Neural crest cell (in vitro differentiated cells): ENCODE measurements at places on chromosomes 16 and 17.

GRCh38 chr17:3697103-3697476, 1.1 kb upstream of the P2RX5 start:
- DNase-seq, result no peak

DNA sequence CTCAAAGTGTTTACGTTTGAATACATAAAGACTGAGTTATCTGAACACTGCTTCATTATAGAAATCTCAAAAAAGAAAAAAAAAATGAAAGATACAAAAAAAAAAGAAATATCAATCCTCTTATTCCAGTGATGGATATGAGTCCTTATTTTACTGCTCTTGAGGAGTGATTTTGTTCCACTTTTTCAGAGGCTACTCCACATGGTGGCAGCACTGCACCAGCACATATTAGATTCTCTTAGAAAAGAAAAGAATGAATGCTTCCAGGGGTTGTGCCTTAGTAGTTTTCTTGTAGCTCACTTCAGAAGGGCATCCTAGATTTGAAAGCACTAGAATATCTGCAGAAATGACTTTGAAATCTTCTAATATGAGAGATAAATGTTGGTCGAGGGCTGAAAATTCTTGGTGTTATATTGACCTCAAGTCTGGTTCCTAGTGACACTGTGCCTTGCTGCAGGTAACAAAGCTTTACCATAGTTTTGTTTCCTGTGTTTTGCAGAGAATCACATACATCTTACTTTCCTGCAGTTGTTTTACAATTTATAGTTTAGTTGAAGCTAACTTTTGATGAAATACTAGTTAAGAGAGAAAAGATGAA, 25.9 kb downstream of the AP2B1 start:
- DNase-seq, result peak; percentile 48

DNA sequence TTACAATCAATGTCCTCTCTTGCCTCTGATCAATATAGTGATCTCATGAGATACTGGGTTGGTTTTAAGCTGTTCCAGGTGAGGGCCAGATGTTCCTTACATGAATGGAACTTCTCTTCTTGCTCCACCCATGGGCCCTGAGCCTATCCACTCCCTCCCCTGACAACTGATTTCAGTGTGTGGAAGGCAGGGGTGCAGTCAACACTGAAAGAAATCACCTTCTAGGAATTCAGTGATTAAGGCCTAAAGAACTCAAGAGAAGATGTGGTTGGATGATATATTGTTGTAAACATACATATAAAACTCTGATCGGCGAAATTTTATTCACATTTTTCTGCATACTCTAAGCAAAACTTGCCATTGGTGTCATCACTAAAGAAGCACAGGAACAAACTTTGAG, 6.7 kb upstream of the GOSR2 start:
- DNase-seq, result no peak

- no peak for DNase-seq
Observed at GRCh38 chr17:83118071-83118841, 38.8 kb downstream of the METRNL start.

DNA sequence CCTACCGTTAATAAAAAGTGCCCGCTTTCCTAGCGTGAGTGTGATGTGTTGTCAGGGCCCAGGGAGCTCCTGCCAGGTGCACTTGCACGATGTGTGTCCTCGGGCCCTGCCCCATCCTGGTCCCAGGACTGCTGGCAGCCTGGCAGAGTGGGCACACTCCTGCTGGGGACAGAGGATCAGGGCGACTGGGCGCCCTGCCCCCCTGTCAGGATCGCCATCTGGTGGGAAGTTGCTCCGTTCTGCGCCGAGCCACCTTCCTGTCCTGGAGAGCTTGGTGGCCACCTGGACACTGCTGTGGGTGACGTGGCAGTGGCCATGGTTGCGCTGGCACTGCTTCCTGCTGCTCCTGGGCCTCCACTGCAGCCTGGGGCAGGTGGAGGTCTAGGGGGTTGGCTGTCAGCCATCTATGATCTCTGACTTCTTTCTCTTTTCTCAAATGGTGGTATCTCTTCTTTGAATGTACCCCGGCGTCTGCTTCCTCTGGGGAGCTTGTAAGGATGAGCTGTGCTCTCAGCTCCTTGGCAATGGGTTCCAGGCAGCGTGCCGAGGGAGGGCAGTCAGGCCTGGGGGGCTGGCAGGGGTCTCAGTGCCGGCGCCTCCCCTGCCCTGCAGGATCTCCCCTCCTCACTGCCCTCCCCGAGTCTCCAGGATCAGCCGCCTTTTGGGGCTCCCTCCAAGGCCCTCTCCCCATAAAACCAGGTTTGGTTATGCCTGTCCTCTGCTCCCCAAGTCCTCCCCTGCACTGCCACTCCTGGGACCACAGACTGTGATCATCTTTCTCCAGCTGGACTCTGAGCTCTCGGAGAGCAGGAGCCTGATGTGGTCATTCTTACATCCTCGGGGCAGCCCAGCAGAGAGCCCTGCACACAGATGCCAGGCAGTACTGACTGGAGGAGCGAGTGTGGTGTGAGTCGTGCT, 76.9 kb downstream of the AMFR start:
- no peak for DNase-seq
